Vagina (tissue), 2 donors: ENCODE measurements at places on chromosomes 2 and 18.

- no peak for DNase-seq
Observed at GRCh38 chr2:150978053-150978452, 283.6 kb downstream of the RBM43 start.

- DNase-seq, result no peak
Observed at GRCh38 chr2:104938231-104938941, 84.5 kb downstream of the POU3F3 start.

GRCh38 chr2:121485039-121485438, 45.6 kb upstream of the RNU4ATAC start:
- no peak for DNase-seq

- no peak for DNase-seq
Observed at GRCh38 chr2:216737676-216738075, 42.3 kb upstream of the IGFBP5 start.

GRCh38 chr2:16208921-16209320, 268.6 kb downstream of the MYCN start:
- no peak for DNase-seq

GRCh38 chr2:95391641-95392310, 10.7 kb upstream of the FAHD2A start:
- no peak for DNase-seq

DNA sequence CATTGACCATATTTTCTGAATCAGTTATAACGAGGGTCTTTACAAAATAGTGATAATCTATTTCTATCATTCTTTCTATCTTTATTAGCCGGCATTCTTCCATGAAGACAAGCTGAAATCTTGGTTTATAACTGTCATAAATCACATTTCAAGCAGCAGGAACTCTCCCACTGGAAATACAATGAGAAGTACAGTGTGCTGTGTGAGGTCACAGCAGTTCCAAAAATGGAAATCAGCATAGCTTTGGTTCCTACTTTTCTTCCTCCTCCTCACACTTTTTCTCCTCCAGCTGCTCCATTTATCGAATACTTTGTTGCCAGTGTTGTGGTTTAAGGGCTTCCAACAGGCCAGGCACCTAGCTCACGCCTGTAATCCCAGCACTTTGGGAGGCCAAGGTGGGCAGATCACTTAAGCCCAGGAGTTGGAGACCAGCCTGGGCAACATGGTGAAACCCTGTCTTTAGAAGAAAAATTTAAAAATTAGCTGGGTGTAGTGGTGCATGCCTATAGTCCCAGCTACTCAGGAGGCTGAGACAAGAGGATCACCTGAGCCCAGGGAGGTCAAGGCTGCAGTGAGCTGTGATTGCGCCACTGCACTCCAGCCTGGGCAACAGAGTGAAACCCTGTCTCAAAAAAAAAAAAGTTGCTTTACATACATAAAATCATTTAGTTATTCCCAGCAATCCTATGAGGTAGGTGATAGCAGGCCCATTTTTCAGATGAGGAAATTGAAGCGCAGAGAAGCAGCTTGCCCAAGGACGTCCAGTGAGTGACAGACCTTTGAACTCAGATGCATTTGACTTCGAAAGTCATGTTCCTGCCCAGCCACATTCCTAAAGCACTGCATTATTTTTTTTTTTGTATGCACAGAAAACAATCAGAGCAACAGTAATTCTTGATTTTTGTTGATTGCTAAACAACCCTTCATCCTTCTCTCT, 34.0 kb upstream of the GPR55 start:
- no peak for DNase-seq

DNA sequence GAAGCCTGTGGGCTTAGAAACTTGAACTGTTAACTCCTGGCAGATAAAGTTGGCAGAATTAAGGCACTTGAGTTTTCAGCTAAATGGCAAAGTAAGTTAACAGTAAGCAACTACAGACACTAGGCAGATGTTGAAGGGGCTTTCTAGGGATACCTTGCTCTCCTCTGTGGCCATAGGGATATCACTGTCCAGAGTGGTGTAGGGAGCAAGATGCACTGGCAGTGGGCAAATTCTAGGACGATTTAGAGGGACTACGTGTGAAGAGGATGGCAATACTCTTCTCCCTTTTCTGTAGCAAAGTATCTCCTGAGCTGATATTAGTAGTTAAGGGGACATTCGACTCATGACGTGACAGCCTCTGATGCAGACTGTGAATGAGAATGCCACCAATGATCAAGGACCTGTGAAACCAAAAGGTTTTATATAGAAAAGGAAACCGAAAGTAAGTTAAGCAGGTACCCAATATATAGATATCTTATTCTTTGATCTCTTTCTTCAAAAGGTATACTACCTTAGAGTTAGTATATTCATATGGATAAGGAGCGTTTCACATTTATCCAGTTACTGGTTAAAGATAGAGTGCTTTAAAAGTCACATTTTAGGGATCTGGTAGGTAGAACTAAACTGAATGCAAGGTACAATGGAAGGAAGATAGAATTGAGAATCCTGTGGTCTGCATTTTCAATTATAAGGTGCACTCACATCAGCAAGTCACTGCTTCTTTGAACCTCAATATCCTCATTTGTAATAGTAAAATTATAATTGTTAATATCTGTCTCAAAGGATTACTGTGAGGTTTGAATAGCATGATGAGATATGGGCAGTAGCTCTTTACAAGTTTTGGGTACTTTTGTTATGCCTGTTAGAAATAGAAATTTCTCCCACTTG, 106.4 kb downstream of the KCNH7 start:
- no peak for DNase-seq

- no peak for DNase-seq
Observed at GRCh38 chr2:142786918-142787702, 90.4 kb upstream of the KYNU start.

DNA sequence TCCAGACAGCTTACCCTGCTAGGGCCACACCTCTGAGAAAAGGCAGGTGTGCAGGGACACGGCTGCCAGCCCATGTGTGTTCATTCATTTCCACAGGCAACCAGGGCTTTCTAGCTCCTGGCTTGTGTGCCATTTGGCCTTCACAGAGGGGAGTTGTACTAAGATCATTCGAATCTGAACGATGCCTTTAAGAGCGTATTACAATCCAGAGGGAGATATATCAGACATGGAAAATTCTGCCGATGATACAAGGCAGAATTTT, 64.2 kb upstream of the OTOF start:
- DNase-seq, result no peak
